ENCODE measurements at places on chromosomes 5 and 9. TPM values are rescaled to one million over a fixed set of nuclear protein-coding genes. Genes with fewer than 3 reads are reported as not detected.

PCDHA1 gene
- 0.12 TPM for total RNA-seq

ISL1 gene
- not detected for total RNA-seq

GPR150 gene
- total RNA-seq = not detected

ACOT12 gene
- 1.3 TPM for total RNA-seq

TBCA gene
- 89.8 TPM for total RNA-seq

SHISAL2B gene
- not detected for total RNA-seq

Data from metanephros (tissue), 2 donors.